Cardiac fibroblast (primary cell): ENCODE measurements at places on chromosomes 11 and 22.
A peak's percentile ranks its signal among the peaks of the same experiment; 100 is the strongest.

DNA sequence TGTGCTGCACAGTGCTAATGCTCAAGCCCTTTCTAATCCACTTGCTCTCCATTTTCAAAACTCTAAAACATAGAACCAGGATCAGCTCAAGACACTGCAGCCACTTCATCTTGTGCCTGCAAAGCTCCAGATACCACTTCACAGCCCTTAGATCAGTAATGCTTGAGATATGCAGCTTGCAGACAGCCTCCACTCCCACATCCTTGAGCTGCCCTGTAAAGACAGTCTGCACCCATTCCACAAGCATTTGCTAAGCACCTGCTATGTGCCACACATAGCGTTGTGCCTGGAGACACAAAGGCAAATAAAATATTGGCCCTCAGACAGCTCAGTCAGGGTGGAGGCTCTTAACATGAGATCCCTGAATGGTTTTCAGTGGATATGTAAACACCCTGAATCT, 192.5 kb upstream of the SNX19 start:
- peak; percentile 6 for DNase-seq

GRCh38 chr11:57397394-57397990, 7.0 kb upstream of the PRG2 start:
- no peak for DNase-seq

DNA sequence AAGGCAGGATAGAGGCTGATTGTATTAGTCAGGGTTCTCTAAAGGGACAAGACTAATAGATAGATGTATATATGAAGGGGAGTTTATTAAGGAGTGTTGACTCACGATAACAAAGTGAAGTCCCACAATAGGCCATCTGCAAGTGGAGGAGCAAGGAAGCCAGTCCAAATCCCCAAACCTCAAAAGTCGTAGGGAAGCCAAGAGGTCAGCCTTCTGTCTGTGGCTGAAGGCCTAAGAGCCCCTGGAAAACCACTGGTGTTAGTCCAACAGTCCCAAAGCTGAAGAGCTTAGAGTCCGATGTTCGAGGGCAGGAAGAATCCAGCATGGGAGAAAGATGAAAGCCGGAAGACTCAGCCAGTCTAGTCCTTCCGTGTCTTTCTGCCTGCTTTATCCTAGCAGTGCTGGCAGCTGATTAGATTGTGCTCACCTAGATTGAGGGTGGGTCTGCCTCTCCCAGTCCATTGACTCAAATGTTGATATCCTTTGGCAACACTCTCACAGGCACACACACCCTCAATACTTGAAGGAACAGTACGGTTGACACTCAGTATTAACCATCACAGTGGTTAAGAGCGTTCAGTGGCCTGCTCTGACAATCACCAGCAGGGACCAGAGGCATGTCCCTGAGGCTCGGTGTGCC, 135.6 kb downstream of the CSNK2A3 start:
- DNase-seq = no peak

DNA sequence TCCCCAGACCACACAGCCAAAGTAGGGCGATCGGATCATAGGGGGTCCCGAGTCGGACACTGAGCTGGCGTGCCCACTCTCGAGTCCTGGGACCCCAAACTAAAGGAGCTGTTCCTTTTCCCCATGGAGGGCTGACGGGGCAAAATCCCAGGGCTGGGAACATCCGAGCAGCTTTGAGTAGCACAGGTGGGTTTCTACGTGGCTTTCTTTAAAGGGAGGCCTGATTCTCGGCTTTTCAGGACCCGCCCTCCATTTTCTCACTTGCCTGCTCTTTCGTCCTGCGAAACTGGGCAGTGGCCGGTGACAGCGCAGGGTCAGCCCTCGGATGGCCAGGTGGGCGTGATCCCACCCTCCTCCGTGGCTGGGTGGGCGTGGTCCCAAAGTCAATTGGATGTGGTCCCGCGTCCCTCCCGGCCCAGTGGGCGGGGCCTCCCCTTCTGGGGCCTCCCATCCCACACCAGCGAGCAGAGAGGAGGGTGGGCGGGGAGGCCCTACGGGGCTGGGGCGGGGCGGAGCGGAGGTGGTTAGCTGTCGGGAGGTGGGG, 17.5 kb upstream of the TXNRD2 start:
- DNase-seq = peak; percentile 72

- DNase-seq = no peak
Observed at GRCh38 chr11:1448882-1449281, 37.7 kb downstream of the MOB2 start.

DNA sequence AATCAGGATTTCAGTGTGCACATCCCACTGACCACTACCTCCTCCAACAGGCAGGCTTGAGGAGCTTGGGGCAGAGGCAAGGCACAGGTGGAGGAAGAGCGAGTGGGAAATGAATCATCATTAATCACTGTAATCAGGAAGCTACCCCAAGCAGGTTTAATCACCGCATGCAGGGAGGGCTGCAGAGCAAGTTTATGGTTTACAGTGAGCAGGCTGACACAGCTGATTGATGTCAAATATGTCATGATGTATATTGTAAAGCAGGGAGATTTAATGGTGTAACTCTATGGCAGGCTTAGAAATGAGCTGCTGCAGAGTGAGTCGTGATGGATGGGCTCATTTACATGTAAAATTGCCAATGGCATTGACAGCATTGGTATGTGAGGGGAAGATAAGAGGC, 441.0 kb downstream of the NTM start:
- no peak for DNase-seq

DNA sequence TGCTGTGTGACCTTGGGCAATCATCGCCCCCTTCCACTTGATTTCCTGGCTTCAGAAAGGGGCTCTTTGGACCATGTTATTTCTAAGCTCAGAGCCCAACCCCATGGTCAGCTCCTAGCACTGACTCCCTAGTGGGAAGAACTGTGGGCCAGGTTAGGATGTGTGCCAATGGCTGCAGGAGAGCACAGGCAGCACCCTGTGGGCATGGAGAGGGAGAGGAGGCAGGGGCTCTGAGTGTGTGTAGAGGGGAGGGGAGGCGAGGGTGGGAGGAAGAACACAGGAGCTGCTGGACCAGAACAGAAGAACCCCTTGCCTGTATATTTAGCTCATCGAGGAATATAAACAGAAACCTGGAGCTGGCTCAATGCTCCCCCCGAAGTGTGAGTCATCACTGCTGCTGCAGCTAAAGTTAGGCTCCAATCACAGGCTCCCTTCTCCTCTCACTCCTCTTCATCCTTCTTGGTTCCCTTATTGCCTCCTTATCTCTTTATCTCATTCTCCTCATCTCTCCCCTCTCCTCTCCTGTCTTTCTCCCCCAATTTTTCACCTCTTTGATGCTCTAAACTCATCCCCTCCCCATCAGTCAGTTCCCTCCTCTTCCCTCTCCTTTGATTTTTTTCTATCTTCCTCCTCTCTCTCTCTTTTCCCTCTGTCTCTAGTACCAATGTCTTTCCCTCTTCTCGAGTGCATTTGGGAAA, 14.5 kb upstream of the RPS19BP1 start:
- no peak for DNase-seq

- DNase-seq = no peak
Observed at GRCh38 chr11:69096473-69096872, 47.7 kb downstream of the TPCN2 start.

DNA sequence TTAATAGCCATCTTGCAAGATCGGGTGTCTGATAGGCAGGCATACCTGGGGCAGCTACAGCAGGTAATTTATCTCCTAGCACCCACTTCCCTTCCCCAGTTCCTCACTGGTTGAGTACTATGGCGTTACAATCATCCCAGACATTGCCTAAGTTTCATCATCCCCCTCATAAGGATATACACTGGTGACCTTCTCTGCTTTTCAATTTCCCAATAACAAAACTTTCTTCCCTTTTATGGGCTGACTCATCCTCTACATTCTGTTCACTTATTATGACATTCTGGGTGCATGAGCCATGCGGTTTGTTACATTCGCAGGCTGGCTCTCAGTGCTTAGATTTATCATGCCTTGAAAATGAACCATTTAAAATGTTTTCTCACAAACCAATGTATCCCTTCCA, 5.0 kb upstream of the MRPL11 start:
- DNase-seq = peak; percentile 50

GRCh38 chr22:42397332-42398249, 34.6 kb downstream of the NFAM1 start:
- DNase-seq = no peak

DNA sequence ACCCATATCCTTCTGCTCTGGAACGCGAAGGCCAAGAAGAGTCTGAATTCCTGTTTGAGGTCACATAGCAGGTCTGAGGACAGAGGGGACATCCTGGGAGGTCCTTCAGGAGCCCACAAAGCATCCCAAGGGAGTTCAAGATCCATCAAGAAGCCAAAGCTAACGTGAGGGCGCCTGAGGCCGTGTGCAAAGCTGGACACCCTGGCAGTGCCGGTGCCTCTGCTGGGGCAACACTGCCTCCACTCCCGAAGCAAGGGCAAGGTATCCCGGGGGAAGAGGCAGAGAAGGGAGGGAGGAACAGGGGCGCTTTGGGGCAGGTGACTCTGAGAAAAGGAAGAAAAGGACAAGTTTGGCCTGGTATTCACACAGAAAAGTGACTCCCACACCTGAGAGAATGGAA, 50.3 kb upstream of the CDON start:
- no peak for DNase-seq

GRCh38 chr22:43343262-43343669, at the start of gene SCUBE1:
Gene SCUBE1, minus strand, starts transcription at chr22:43343372. Its CDS starts 111 bp downstream, at chr22:43343261.
- DNase-seq = peak; percentile 9

DNA sequence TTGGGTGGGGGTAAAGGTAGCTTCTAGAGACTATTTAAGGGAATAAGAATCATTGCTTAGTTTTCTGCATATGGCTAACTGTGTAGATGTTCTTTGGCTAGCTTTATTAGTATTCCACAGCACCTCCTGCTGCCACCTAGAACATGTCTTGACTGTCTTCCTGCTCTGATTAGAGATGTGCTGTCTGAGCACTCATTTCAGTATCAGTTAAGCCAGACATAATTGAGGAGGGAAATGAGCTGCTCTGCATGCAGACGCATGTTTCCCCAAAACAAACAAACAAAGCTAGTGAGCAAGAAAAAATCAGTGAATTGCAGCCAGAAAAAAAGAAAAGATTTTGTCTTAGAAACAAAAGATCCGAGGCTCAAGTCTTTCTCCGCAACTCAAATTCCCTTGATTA, 402.2 kb downstream of the AASDHPPT start:
- DNase-seq = no peak

DNA sequence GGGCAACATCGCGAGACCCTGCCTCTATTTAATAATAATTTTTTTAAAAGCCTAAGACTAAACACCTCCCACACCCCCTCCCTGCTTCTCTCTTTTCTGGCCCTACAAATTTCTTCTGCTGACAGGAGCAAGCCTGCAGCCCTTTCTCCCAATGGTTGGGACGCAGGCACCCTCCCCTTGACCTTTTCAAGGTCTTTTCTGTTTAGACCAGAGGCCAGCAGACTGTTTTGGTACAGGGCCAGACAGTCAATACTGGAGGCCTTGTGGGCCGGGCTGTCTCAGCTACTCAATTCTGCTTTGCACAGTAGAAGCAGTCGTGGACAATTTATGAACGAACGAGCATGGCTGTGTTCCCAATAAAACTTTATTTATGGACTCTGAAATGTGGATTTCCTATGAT, 92.3 kb downstream of the SCN3B start:
- no peak for DNase-seq

- no peak for DNase-seq
Observed at GRCh38 chr22:47589271-47590250, 827.1 kb downstream of the TBC1D22A start.
